Anterior cingulate cortex (tissue), 58 donors: ENCODE measurements at places on chromosomes 12 and 14.

DNA sequence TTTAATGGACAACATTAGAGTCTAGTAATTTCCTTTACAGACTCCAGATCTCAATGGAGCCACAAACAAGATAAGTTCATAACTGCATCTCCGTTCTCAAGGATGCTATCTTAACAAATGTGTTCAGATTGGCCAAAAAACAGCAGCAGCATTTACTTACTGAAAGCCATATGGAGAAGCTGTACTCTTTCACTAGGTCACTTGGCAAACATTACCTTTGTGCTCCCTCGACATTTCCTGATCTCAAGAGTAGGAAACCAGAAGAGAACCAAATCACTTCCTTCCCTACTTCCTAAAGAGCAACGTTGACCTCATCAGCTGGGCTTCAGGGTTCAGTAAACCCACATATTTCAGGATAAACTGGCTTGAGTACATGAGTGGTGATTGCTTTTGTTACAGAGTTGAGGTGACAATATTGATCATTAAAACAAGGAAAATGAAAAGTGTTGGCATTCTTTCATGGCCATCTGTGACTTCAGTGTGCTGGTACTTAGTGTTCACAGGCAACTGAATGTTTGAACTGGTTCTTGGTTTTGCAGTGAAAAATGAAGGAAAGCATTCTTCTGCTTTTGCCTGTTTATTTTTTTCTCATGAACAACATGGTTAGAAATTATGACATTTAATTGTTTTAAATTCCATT is 449.6 kb downstream of the TMEM117 start:
- DNase-seq: no peak

GRCh38 chr12:3016191-3016590 is 57.0 kb downstream of the TEAD4 start:
- no peak for DNase-seq

- no peak for DNase-seq
These were observed 353.2 kb upstream of the ATP2B1 start for GRCh38 chr12:90061809-90062208.

DNA sequence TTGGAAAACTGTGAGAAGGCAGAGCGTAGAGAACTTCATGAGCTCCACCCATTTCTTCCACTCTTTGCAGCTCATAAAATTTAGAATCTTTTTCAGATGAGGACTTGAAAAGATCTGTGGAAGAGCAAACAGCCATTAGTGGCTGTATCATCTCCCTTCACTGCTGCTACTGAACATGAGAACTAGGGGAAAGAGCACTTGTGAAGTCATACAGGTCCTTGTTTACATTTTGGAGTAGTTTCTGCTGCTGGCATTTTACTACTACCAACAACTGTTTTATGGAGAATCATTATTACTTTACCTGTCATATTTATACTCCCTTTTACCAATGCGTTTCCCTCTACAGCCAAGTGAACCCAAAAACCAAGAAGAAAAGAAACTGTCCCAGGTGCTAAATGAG is 41.0 kb downstream of the RPGRIP1 start:
- no peak for DNase-seq

DNA sequence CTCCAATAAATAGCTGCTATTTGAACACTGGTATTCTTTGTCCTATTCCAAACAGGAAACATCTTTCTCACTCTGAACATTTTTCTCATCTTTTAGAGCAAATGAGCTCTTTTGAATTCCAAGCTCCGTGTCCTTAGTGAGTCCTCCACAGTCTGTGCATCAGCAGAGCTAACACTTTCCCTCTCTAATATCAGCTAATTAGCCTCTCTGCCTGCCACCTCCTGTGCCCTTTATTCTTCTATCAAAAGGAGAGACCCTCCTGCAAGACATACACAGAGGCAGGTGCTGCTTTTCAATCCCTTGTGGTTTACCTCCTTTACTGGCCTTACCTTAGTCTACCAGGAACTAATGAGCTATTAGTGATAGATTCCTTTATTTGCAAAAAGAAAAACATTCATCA is 178.5 kb downstream of the SLC35F4 start:
- DNase-seq: no peak

DNA sequence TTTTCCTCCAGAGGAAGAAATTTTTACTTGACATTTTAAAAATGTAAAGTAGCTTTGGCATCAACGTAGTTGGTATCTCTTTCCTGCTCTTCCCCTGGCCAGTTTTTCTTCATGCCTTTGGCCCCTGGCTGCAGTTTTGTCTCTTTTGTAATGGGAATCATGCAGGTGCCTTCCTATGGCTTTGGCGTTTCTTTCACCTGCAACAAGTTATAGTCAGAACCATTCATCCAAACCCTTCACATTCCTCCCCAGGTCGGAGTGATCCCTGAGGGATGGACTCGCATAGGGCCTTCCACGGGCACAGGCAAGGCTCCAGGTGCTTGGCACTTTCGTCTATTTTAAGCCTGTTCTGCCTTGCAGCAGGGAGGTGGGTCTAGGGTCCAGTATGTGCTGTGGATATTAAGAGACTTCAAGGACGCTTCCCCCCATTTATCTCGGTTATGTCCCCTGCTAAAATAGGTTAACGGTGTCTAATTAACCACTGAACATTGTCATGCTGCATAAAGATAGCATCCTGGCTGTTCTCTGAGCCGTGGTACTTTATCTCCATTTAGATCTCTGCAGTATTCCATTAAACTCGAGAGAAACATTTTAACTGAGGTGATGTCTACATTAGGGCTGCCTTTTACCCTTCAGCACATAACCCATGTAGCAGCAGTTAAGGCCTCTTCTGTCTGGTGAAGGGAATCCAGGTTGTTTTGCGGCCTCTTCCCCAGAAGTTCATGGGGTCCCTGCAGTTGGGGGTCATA is 66.3 kb downstream of the IFT43 start:
- no peak for DNase-seq

DNA sequence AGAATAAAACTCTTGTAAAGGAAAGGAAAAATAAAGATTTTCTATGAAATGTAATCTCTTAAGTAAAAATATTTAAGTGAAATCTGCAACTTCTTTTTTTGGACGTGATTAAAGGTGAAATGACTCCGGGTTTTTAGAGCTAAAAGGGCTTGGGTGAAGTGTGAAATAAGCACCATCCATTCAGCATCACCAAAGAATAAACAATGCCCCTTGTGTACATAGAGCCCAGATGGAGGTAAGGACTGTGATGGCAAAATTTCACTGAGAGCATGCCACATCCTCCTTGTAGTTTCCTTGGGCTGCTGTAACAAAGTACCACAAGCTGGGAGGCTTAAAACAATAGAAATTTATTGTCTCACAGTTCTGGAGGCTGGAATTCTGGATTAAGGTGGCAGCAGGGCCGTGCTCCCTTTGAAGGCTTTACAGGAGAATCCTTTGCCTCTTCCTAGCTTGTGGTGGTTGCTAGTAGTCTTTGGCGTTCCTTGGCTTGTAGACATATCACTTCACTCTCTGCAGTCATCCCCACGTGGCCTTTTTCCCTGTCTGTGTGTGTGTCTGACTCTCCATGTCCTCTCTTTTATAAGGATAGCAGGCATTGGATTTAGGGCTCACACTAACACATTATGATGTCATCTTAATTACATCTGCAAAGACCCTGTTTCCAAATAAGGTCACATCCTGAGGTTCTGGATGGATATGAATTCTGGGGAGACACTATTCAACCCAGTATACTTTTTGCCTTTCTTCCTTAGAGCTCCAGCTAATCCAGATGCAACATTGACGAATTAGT is 24.2 kb downstream of the ZNF664 start:
- no peak for DNase-seq

DNA sequence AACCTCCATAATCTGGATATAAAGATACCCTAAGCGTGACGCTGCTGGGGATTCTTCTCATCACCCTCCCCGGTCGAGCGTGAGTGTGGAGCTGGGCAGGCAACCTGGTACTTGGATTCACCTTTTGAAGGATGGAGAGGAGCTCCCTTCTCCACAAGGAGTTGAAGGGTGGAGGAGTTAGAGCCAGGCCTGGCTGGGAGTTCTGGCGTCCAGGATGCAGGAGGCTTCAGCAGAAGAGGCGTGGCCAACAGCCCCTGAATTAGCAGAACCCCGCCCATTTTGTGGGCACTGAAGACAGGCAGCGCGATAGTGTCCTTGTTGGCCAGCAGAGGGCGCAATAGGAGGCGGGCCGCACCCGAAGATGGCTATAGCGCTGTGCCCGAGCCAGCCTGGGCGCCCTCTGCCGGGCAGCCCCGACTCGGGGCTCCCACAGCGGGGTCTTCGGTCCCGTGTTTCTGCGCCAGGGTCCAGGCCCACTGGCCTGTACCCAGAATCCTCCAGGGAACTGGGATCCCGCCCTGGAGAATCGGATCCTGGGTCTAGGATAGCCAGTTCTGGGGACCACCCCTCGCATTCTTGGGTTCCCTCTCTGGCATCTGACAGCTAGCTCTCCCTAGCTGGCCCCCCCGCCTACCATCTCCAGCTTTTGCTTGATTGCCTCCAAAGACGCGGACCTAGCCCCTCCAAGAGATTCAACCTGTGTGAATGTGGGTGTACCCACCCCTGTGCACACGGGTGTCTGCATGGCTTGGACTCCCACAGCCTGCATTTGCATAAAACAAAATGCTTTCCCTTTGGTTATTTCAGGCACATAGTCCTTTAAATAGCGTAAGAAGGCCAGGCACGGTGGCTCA is 26.0 kb upstream of the SMUG1 start:
- DNase-seq: peak; percentile 58

DNA sequence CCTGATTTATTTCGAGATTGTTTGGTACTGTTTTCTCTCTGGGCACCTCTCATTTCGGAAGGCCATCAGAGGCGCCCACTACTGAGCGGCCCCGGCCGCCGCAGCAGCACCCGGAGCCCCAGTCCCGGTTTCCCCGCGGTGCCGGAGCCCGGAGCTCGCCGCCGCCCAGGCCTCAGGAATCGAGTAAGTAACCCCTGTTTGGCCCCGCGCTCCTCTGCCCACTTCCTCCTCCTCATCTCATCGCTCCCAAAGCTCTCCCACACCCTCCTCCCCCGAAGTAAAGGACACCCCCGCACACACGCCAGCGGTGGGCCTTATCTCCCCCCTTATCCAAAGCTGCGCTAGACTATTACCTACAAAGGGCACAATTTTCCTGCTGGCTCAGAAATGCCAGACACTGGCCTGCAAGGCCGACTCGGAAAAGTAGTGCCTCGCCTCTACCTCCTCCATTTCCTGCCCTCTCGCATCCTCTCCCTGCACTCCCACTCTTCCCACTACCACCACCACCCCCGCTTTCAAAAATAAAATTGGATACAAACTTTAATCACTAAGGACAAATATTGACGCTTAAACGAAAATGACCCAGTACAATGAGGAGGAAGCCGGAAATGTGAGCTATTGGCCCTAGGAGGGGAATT is 637 bp upstream of the FOXG1 start:
- no peak for DNase-seq

DNA sequence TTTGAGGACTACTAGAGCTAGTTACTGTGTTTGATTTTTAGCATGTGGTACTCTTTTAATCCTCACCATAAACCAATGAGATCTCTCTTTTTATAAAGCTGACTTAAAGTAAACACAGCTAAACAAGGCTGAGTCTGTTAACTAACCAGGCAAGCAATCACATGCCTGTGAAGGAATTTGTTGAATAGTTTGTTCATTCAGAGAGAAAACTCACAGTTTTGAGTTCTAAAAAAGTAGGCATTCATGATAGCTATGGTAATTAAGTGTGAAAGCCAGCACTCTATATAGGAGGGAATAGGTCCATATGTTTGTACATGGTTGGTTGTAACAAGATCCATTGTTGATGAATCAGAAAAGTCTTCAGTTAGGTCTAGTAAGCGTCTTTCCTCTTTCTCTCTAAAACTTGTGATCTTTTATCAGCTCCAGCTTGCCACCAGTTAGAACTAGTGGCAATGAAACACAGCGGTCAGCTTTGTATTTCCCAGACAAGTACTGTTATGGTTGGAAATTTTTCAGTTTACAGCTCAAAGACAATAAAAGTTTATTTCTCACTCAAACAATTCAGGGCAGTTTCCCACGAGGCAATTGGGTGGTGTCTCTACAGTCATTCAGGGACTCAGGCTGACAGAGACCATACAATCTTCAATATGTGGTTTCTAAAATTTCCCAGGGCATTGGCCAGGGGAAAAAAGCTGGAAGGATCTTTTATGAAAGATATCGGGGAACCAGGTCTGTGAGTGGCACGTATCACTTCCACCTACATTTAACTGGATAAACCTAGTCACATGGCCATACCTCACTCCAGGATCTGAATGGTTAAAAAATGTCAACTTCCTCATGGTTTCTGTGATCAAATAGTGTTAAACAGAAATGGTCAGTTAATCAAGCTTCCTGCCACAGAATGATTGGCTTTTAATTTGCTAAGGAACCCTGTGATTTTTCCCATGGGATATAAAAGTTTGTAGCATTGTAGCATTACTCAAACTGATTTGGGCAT is 203.1 kb downstream of the KIF21A start:
- DNase-seq: no peak

GRCh38 chr14:58152014-58152857 is at the start of gene ARMH4:
TSS of gene ARMH4 (minus strand) at chr14:58152213. CDS start at chr14:58139358, 12,855 bp downstream.
- peak; percentile 83 for DNase-seq

DNA sequence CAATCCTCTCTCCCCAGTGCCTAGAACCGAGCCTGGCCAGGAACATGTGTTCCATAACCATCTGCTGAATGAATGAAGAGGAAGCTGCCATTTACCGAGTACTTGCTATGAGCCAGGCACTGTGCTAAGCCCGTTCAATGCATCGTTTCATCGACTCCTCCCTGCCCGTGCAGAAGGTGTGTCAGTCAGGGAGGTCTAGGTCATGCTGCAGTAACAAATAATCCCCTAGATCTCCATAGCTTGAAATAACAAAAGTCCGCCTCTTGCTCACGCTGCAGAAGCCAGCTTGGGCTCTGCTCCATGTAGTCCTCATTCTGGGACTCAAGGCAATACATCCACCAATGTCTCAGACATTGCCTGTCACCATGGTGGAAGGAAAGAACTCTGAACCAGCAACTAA is 101.3 kb downstream of the SCARB1 start:
- DNase-seq: no peak

DNA sequence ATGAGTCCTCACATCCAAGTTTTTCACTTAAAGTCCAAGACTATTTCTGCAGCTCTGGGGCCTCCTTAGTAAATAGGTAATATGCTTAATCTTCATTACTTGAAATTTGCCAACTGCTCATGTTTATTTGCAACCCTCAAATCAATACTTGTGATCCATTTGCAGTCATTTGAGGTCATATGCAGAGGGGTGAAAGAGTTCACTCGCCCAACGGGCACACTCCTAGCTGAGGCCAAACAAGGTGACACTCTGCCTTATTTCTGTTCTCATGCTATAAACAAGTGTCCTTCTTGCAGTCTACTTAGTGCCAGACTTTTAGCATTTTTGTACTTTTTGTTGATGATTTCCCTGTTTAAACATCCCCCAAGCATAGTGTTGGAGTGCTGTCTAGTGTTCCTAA is 409.9 kb downstream of the AEBP2 start:
- DNase-seq: no peak

DNA sequence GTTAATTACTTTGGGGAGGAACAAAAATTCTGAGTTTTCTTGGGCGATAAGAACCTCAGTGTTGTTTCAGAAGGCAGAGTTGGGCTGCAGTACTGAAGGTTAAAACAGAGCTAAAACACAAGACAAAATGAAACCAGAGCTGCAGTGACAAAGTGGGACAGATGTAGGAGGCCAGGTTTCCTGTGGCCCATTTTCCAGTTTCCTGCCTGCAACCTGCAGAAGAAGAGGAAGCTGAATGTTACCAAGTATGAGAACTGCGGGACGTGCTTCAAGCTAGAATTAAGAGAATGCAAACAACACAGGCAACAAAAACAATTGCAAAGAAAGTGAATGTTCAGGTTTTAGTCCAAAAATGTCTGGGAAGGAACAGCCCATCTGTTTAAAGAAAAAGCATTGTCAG is 17.8 kb downstream of the ELK3 start:
- DNase-seq: no peak

- DNase-seq: no peak
These were observed 441.8 kb upstream of the FLRT2 start for GRCh38 chr14:85088192-85088591.

GRCh38 chr12:6124411-6125309 is at the start of gene VWF:
TSS of gene VWF (minus strand) at chr12:6124670. CDS start at chr12:6123196, 1,474 bp downstream.
- DNase-seq: no peak
